ENCODE measurements at places on chromosomes 16 and 17.

- DNase-seq: no peak
Observed at GRCh38 chr16:25005445-25006306, 9.5 kb downstream of the ARHGAP17 start.

- DNase-seq: no peak
Observed at GRCh38 chr17:81895400-81895799, 3.9 kb downstream of the ANAPC11 start.

DNA sequence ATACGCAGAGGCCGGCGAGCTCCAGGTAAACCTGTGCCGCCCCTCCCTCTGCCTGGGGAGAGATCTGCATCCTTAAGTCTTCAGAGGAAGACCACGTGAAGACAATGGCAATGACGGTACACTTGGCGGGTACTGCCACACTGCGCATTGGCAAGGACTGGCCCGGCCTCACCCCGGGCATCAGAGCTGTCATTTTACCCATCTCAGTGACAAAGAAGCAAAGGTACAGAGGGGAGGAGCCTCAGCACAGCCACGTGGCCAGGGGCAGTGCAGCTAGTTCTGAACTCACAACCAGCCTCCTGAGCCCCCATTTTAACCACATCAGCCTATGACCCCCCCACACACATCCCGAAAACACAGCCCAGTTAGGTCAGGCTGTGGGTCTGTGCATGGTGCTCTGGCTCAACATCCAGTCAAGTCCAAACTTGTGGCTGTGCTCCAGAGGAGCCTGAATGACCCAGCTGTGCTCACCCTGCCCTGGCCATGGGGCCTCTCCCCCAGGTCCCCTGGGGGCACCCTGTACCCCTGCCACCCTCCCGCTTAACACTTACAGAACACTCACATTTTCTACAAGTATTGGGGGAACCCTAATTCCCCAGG is 80.6 kb downstream of the C16orf95 start:
- DNase-seq: no peak

DNA sequence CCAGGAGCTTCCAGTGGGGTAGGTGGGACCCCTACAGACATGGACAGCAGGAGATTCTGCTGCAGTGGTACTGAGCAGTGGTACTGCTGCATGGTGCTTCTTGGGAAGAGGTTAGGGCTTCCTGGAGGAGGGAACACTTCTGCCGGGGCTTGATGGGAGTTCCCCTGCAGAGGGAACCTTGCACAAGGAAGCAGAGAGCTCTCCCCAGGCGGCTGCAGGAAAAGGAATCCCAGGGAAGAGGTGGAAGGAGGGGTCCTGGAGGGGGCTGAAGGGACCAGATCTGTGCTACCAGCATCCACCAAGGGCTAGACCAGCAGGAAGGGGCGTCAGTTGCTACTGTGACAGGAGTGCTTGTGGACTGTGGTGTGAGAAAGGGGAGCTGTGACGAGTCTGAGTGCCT is 10.6 kb downstream of the RIPOR1 start:
- no peak for DNase-seq

- no peak for DNase-seq
Observed at GRCh38 chr17:13640551-13640950, 38.8 kb upstream of the HS3ST3A1 start.
